ENCODE measurements at places on chromosomes 12 and 14. TPM values are rescaled to one million over a fixed set of nuclear protein-coding genes. Genes with fewer than 3 reads are reported as not detected.

- DNase-seq = no peak
Observed at GRCh38 chr12:40262657-40263056, 37.9 kb downstream of the LRRK2 start.

- no peak for DNase-seq
Observed at GRCh38 chr12:103161582-103162362, 204.3 kb downstream of the ASCL1 start.

RNASE12 gene
- not detected for total RNA-seq

DAO gene
- not detected for total RNA-seq

DEGS2 gene
- total RNA-seq = not detected

CBLN3 gene
- 0.55 TPM for total RNA-seq
